SK-MEL-5 (cell line): ENCODE measurements at places on chromosomes 6 and 20.

GRCh38 chr6:118574051-118574865, 26.2 kb downstream of the PLN start:
- DNase-seq = peak; percentile 4

DNA sequence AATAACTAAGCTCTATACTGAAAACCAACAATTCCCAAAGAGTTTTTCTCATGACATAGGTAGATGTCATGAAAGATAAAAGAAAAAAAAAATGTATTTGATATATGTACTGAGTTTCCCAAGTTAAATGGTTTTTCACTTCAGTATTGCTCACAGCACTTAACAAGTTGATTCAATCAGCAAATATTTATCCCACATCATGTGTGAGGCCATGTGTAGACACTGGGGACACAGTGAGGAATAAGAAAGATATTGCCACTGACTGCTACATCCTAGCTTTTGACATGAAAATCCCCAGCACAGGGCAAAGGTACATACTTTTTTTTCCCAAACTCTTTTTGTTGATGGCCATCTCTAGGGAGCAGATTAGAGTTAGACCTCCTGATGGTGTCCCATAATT, 25.3 kb downstream of the SPTLC3 start:
- no peak for DNase-seq

GRCh38 chr6:143490244-143490643, 21.3 kb downstream of the FUCA2 start:
- no peak for DNase-seq

DNA sequence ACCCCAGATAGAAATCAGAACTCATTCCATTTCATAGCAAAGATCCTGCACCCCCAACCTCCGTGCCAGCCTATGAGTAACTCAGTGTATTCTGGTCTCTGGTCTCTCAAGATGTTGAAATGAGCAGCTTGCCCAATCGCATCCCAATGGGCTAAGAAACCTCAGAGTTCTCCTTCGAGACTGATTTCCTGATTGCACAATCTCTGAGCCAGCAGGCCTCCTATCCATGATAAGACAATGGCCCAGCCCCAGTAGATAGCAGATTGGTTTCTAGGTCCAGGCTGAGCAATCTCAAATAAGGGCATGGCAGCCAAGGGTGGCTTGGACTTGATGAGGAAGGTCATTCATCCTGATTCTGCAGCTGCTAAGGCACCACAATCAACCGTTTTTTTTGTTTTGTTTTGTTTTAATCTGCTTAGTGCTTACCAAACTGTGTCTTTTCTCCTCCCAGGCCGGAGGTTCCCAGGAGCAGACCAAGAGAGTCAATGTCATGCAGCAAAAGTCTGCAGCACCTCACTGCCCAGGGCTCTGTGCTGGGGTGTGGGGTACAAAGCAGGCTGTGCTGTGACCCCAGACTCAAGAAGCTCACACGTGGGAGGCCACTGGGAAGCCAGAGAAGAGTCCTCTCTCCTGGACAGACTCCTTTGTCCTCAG, 125.1 kb upstream of the NXT1 start:
- no peak for DNase-seq

- no peak for DNase-seq
These were observed 45.6 kb downstream of the TOX2 start for GRCh38 chr20:43960231-43960630.

- no peak for DNase-seq
These were observed 14.8 kb upstream of the TMEM244 start for GRCh38 chr6:129875610-129876520.

GRCh38 chr6:49151957-49152356, 311.1 kb downstream of the MMUT start:
- DNase-seq = no peak

DNA sequence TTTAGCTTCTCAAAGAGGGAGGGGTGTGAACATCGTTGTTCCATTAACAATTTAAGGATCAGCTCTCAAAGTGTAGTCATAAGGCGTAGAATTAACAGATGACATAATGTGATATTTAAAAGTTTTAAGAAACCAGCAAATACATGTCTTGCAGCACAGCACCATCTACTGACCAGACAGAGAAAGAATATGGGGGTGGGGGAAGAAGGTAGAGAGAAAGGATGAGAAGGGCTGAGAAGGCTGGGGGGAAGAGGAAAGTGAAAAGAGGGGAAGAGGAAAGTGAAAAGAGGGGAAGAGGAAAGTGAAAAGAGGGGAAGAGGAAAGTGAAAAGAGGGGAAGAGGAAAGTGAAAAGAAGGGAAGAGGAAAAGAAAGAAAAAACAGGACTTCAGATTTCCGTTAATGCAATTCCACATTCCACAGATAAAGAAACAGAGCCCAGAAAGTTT, 80.9 kb downstream of the HAO1 start:
- peak; percentile 74 for DNase-seq

- no peak for DNase-seq
These were observed 2.7 kb upstream of the JAG1 start for GRCh38 chr20:10676518-10676917.

- no peak for DNase-seq
These were observed 83.0 kb downstream of the MAP3K4 start for GRCh38 chr6:161074496-161075121.

DNA sequence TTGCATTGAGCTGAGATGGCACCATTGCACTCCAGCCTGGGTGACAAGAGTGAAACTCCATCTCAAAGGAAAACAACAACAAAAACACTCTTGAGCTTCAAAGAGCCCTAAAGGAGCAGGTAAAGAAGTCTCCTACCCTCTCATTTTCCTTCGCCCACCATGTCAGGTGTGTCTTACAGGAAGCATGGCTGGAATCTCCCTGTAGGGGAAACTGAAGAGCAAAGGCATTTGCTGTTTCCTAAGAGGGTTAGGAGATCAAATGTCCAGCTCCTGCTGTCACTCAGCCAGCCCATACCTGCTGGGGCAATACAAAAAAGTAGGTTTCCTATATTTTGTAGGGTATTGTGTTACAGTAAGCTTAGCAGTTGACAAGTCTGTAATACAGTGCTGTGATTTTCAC, 43.3 kb downstream of the SPATA2 start:
- DNase-seq = no peak

DNA sequence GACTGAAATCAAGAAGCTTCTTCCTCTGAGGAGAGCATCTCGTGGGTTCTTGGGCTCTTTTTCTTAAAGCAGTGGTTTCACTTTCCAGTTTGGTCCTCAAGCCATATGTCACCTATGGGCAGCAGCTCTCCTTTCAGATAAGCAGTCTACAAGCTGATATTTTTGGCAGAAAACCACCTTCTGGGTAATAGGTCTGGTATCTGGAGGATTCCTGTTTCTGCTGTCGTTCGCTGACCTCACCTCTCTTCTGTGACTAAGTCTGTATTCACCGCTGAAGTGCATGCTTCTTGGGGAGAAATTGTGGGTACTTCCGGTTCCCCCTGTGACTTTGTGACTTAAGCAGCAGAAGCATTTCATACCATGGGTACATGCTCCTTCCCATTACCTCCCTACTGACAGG, 193.6 kb downstream of the EDN1 start:
- DNase-seq = no peak

DNA sequence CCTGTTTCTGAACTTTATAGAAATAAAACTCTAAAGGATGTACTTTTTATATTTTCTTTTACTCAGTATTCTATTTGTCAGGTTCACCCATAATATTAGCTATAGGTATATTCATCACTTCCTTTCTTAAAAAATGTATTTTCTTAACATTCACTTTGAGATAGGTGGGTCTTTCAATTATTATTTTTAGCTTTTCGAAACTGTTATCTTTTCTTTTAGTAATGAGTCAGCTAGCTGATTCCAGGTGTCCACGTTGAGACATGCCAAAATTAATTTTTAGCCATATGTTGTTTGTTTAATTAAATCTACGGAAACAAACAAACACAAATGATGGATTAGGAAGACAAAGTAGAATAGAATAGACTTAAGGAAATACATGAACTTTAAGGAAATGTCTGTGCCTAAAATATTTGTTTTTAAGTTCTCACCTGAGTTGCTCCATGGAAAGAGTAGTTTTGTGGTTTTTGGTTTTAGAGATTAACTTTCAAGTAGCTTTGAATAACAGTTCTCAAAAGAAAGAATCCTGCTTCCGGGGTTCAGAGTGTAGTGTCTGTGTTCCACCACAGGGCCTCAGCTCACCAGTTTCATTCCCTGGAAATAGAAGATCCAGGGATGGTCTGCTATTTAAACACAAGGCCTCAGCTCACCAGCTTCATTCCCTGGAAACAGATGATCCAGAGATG, 435.0 kb downstream of the HAO1 start:
- DNase-seq = peak; percentile 20

DNA sequence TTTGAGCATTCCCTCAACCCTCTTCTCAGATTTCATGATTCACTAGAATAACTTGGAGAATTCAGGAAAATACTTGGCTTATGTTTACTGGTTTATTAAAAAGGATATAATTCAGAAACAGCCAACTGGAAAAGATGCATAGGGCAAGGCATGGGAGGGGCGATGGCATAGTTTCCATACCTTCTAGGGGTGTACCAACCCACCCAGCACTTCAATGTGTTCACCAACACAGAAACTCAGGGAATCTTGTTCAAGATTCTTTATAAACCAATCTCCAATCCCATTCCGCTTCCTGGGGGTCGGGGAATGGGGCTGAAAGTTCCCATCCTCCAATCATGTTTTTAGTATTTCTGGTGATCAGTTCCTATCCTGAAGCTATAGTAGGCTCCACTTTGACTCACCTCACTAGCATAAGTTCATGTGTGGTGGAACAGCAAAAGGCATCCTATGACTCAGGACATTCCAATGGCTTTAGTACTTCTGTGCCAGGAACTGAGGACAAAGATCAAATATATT, 164.4 kb downstream of the SIM1 start:
- no peak for DNase-seq

DNA sequence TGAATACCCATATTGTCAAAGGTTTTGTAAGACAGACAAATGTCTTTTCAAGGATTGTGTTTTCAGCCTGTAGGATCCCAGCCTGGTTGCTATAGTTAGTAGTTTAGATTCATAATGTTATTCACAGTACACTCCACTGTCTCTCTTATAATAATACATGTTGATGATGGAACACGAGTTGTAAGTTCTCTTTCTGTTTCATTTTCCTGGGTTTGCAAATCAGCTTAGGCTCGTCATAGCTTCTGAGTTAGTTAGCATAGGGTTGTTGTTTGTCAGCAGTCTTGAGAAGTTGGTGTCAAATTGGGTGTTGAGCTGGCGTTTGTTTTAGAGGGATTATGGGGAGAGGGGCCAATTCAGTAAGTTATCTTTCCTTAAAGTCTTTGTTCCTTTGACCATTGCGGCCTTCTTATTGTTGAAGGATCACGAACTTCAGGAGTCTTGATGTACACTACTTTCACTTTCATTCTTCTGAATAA, 45.8 kb downstream of the QKI start:
- DNase-seq = peak; percentile 43

DNA sequence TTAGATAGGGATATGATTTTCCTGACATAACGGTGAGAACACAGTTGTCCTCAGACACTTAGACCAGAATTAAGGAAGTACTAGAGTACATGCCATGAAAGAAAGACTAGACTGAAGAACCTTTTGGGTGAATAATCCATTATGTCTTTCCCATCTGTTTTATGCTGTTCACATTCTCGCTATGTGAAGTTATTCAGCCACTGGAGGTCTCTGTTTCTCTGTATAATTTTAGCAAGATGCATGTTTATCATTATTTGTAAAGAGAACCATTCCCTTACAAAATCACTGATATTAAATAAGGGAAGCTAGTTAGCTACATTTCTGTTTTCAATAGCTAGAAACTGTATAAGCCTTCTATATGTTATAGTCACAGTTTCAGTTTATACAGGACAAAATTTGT, 391.9 kb downstream of the CD109 start:
- DNase-seq = peak; percentile 40

DNA sequence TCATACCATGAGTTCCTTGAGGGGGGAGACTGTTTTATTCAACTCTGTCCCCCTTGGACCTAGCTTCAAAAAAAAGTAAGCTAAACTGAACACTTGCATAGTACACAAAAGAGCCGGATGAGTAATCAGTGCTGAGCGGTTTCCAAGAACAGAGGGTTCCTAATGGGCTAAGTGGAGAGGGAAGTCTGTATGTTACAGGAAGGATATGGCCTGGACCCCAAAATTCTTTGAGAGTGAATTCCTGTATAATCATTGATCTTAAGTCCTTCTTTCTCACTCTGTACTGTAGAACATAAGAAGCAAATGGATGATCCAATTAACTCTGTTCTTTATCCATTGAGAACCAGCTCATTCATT, 324.7 kb upstream of the CNR1 start:
- no peak for DNase-seq

DNA sequence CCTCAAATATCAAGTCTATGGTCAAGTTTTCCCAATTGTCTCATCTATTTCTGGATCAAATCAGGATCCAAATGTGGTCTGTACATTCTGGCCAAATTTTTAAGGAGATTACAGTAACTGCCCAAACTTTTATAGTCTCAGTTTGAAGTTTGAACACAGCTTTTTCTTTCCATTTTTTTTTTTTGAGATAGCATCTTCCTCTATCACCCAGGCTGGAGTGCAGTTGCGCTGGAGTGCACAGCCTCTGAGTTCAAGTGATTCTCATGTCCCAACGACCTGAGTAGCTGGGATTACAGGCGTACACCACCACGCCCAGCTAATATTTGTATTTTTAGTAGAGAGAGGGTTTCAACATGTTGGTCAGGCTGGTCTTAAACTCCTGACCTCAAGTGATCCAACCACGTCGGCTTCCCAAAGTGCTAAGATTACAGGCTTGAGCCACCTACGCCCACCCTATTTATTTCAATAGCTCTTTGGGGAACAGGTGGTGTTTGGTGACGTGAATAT, 84.9 kb upstream of the CARMIL1 start:
- no peak for DNase-seq

GRCh38 chr20:5996765-5997164, 46.3 kb downstream of the MCM8 start:
- no peak for DNase-seq

DNA sequence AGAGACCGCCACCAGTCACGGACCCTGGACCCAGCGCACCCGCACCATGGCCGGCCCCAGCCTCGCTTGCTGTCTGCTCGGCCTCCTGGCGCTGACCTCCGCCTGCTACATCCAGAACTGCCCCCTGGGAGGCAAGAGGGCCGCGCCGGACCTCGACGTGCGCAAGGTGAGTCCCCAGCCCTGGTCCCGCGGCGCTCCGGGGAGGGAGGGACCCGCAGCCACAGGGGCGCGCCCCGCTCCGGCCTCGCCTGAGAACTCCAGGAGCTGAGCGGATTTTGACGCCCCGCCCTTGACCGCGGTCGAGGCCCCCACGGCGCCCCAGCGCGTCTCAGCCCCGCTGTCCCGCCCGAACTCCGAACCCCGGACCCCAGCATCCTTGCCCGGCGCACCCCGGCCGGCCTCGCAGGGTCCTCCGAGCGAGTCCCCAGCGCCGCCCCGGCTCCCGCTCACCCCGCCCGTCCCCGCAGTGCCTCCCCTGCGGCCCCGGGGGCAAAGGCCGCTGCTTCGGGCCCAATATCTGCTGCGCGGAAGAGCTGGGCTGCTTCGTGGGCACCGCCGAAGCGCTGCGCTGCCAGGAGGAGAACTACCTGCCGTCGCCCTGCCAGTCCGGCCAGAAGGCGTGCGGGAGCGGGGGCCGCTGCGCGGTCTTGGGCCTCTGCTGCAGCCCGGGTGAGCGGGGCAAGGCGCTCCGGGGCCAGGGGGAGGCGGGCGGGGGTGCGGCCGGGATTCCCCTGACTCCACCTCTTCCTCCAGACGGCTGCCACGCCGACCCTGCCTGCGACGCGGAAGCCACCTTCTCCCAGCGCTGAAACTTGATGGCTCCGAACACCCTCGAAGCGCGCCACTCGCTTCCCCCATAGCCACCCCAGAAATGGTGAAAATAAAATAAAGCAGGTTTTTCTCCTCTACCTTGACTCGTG, at the start of gene OXT:
TSS of gene OXT (plus strand) at position 11 of the 920 bp plus-strand sequence. CDS start at position 47, 36 bp downstream.
- DNase-seq = no peak

- DNase-seq = no peak
These were observed 33.0 kb downstream of the MRAP2 start for GRCh38 chr6:84066536-84066935.
